Right hindlimb (tissue), 1 donor: ENCODE measurements at places on chromosomes 12 and 14.

- DNase-seq, result no peak
Observed at GRCh38 chr14:51180577-51180976, 59.5 kb upstream of the TMX1 start.

GRCh38 chr12:5085896-5086295 lies 42.2 kb downstream of the KCNA5 start:
- DNase-seq, result no peak

DNA sequence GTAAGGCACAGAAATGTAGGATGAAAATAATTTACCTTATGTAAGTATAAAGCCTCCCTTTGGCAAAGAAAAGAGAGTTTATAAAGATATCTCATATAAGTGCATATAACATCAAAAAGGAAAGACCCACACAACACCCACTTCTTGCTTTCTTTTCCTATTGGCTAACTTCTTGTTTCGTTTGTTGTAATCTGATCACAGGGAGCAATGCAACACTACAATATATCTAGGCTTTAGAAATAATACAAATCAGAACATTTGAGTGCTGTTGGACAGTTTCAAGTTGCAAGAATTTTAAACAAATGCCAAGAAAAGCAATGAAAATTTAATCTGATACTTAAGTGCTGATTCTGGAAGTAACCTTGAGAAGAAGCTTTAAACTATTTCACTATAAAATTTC lies 1.3 kb downstream of the FGD6 start:
- no peak for DNase-seq

DNA sequence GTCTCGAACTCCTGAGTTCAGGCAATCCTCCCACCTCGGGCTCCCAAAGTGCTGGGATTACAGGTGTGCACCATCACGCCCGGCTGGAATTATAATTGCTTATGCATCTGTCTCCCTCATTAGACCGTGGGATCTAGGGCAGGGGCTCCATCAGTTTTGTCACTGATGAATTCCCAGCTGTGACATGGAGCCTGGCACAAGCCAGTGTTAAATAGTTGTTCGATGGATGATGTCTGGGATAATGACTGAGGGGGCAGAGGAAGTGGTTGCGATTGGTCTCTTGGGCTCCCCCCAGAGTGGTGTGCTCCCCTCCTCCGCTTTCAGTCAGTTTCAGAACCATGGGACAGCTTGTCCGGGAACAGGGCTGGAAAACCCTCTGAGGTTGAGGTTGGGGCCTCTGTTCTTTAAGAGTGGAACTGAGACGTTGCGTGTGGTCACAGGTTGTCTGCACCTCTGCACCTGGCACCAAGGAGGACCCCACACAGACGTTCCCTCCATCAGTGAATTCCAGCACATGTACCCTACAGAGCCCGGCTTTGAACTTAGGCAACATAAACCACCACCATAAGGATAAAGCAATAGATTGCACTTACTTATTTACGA lies 30.8 kb upstream of the BATF start:
- peak; percentile 7 for DNase-seq

DNA sequence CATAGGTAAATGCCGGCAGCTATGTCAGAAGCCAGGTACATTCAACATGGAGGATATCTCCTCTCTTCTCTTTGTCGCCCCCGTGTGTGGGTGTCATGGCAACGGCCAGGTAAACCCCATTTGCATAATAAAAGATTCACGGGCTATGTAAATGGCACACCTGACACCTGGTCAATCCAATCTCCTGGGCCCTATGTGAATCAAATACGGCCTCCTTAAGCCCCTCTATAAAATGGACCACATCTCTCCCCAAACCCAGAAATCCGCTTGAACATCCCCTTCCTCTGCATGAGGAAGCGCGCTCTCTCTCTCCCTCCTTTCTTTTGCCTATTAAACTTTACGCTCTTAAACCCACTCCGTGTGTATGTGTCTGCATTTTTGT lies 363.7 kb downstream of the SOX5 start:
- DNase-seq, result no peak

- DNase-seq, result peak; percentile 55
Observed at GRCh38 chr14:90273532-90273931, 17.2 kb downstream of the PSMC1 start.

- no peak for DNase-seq
Observed at GRCh38 chr12:77947330-77947729, 116.6 kb downstream of the NAV3 start.

- DNase-seq, result no peak
Observed at GRCh38 chr14:103657471-103657870, 28.5 kb downstream of the KLC1 start.

DNA sequence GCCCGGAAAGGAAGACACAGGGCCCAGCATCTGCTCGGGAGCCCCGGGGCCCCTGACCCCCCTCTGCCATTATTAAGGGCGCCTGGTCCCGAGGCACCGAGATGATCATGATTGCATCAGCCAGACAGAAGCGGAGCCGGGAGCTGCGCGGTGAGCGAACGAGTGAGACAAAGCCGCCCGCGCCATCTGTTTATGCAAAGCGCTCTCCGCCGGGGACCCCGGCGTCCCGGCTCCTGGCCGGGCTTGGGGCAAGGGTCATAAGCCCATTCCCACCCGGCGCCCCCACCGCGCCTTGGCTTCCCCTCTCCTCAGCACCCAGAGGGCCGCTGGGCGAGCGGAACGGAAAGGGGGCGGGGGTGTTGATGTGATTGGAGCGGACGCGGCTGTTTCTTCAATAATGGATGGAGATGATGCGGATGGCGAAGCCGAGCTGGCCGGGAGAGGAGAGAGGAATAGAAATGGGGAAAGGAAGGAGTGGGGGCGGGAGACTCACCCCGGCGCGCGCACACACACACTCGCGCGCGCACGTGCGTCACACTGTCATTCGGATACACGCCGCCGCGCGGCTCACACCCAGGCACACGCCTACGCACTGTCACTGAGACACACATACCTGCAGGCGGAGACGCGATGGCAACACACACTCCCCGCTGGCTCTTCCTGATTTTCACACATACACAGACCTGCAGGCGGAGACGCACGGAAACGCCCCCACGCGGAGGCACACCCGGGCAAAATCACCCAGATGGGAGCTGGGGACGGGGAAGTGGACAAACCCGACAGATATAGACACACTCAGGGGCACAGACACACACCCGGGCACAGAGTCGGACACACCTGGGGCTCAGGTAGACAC lies 10.7 kb downstream of the STAC3 start:
- peak; percentile 59 for DNase-seq

GRCh38 chr14:104433401-104434213 lies 146.0 kb upstream of the C14orf180 start:
- no peak for DNase-seq

DNA sequence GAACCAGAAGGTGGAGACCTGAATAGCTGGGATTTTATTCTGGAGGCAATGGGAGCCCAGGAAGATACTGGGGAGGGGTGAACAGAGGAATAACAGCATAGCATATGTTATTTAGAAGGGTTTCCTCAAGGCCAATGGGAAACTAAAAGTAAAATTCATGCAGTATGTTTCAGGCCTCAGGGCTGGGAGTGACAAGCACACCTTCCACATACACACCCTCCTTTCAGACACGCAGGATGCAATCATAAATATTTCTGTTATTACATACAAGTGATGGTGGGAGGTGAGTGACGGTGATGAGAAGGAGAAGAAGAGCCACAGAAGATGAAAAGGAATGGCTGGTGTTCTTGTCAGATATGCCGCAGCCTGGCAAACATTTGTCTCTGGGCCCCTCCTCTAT lies 106.1 kb upstream of the FLRT2 start:
- DNase-seq, result no peak

DNA sequence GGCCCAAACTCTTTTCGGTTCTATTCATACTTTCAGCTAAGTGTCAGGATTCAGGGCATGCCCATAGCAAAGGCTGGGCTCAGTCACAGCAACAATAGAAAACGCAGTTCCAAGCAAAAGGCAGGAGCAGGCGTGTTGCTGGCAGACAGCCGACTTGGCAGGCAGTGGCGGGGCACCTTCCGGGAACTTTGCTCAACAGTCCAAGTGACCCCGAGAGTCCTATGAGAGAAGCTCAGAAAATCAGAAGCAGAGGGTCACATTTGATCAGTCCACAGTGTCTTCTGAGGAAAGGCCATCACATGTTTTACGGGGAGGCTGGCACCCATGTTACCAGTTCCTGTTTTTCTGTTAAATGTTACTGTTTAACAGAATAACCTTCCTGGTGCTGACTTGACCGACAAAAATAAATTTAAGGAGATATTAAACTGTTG lies 115.0 kb downstream of the DACT1 start:
- DNase-seq, result peak; percentile 70

GRCh38 chr14:49173765-49174373 lies 412.3 kb downstream of the RPS29 start:
- peak; percentile 56 for DNase-seq

DNA sequence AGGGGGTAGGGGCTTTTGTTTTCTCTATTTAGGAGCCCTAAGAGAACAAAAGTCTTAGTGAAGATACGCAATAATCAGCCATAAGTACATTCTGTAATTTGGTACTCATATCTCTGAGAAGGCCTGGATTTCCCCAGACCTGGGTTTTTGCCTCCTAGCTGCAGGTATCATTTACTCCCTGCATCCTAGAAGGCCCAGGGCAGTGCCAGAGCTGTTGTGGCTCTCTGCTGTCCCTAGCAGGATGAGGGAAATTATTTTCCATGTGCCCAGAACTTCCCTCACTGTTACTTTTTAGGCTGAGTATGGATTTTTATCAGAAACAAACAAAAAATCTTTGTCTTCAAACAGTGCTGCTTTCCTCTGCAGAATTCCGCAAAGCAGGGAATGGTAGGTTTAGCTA lies 192.5 kb upstream of the SYT1 start:
- no peak for DNase-seq

DNA sequence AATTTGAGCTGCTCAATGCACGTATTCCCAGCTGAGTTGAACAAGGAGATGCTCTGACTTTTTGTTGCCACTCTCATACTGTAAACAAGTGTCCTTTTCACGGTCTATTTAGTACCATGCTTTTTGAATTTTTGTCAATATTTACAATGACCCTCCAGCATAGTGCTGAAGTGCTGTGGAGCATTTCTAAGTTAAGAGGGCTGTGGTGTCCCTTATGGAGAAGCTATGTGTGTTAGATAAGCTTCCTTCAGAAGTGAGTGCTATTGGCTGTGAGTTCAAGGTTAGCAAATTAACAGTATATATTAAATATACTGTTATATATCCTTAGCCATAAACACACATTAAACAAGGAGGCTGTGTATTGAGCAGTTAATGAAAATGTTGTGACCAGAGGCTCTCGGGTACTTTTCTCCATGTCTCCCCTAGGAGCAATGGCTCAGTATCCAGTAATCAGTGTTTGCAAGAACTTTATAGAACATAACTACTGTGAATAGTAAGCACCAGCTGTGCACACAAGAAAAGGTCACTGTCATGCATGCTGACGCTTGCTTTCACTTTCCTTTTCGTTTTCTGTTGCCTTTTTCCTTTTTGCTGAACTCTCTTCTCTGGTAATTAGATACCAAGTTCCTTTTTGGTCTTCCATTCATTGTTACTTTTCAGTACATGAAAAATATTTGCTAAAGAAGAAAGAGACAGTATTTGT lies 187.2 kb upstream of the NEDD1 start:
- DNase-seq, result no peak

- no peak for DNase-seq
Observed at GRCh38 chr14:106209755-106210154, 683.4 kb downstream of the TMEM121 start.

DNA sequence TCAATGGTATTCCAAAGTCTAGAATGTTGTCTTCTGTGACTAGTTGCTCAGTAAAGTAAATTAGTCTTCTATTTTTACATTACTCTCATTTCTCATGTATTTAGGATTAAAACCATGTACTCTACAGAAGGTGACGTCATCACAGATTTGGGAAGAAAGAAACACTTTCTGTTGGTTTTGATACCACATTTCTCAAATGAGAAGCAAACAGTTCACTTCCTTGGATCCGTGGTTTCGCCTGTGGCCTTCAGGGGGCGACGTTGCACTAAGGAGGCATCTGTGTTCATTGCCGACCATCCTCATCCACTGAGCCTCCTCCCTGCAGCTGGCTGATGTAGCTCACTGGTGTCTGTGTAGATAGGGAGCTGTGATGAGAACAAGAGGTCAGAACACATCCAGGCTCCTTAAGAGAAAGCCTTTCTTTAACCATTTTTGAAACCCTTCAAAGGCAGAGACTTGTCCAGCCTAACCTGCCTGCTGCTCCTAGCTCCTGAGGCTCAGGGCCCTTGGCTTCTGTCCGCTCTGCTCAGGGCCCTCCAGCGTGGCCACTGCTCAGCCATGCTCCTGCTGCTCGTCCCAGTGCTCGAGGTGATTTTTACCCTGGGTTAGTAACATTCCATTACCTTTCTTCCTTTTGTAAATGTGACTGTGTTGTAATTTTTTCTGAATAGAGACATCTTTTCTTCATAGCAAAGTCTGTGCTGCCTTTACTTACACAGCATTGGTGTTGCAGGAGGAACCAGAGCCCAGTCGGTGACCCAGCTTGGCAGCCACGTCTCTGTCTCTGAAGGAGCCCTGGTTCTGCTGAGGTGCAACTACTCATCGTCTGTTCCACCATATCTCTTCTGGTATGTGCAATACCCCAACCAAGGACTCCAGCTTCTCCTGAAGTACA lies 220.6 kb upstream of the OR4E1 start:
- no peak for DNase-seq

GRCh38 chr14:74917646-74918081 lies 5.4 kb downstream of the RPS6KL1 start:
- peak; percentile 77 for DNase-seq

- DNase-seq, result no peak
Observed at GRCh38 chr12:121976950-121977349, 44.7 kb upstream of the BCL7A start.

DNA sequence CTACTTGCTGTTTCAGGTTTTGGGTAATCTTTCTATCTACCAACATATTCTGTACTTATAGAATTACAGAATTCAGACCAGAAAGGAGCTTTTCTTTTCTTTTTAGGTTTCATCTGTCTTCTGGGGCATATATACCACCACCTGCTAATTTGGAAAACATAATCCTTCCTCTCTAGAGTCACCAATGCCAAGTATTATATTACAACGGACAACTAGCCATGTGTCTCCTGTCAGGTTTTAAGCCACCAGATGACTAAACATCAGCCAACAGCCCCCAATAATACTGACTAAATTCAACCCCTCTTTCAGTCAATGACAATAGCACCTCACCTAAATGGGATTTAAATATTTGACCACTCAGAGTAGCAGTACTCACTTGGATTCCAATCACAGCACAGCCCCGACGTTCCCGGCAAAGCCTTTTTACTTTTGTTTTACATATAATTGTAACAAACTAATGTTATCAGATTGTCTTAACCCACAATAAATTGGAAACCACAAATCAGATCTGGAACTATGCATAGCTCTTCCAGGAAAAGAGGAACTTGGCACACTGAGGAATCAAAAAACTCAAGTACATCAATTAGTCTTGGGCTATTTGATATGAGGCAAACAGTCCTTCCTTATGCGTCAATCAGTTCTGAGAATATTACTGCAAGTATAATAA lies 13.5 kb downstream of the SLC11A2 start:
- DNase-seq, result no peak

- peak; percentile 14 for DNase-seq
Observed at GRCh38 chr14:101087614-101088394, 184.3 kb upstream of the RTL1 start.

- DNase-seq, result no peak
Observed at GRCh38 chr12:12720052-12720451, 2.9 kb downstream of the CDKN1B start.
